Foreskin fibroblast (primary cell): ENCODE measurements at places on chromosomes 6 and 20.
A peak's percentile ranks its signal among the peaks of the same experiment; 100 is the strongest.

GRCh38 chr6:166655251-166655650 lies 28.2 kb upstream of the RPS6KA2 start:
- no peak for DNase-seq

GRCh38 chr6:156889469-156889868 lies 112.3 kb downstream of the ARID1B start:
- no peak for DNase-seq

DNA sequence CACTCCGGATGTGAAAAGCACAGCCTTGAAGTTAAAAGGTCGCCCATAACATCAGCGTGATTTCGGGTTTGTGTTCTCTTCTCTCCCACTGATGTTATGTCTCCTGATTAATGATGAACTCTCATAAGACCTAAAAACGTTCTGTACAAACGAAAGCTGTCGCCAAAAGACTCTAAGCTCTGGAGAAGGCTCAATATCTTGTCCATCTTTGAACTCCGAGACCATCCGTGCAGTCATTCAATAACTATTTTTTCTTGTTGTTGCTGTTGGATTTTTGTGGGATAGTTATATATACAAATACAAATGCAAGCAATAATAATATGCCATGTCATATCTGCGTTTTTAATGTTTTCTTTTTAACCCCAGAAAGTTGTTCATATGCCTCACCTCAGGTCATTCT lies 291.8 kb upstream of the MARCKS start:
- no peak for DNase-seq

GRCh38 chr20:2894221-2894620 lies 20.9 kb downstream of the PTPRA start:
- no peak for DNase-seq

- no peak for DNase-seq
Observed at GRCh38 chr6:152981219-152981618, 1.6 kb downstream of the FBXO5 start.

- DNase-seq = peak; percentile 32
Observed at GRCh38 chr6:2739335-2739734, 11.4 kb downstream of the MYLK4 start.

DNA sequence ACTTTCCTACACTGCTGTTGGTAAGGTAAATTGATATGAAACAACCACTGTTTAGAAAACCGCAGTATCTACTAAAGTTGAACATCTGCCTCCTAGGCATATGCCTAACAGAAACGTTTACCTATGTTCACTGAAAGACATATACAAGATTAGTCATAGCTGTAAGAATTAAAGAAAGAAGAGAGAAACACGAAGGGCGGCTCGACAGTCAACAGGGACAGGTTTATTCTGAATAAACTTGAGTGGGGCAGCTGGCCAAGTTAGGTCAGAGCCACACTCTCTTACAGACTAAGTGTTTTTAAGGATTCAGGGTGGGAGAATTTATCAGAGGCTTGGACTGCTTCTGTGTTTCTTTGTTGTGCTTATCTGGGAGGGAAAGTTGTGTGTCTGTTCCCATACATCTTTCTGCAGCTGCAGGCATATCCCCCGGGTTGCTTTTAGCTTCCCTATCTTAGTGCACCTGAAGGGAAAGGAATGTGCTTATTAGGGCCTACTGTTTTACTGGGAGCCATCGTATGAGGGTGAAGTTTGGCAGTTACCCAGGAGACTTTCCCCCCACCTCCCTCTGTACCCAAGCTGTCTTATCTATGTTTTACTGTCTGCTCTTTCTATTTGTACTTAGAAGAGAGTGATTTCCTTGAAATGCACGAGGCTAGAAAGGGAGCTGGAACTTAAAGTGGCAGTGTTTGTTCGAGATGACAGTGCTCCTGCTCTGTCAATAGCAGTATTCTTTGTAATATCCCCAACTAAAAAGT lies 20.4 kb downstream of the PROCR start:
- no peak for DNase-seq

DNA sequence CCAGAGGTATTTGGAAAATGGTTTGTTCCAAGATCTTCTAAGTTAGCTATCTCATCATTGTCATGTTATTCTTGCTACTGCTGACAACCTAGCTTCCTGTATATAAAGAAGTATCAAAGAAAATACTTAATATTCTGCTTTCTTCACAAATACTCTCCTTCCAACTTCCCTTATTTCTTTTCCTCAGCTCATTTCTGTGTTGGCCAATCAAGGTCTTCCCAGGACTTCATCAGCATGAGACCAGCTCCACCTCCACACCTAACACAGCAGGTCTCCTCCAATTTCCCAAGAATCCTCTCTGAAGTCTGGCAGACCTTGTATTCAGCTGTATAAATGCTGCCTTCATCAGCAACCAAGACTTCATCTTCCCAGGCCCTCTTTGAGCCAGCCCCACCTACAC lies 538.6 kb upstream of the JARID2 start:
- no peak for DNase-seq

GRCh38 chr6:153129873-153130514 lies 1.1 kb downstream of the RGS17 start:
- DNase-seq = peak; percentile 57

DNA sequence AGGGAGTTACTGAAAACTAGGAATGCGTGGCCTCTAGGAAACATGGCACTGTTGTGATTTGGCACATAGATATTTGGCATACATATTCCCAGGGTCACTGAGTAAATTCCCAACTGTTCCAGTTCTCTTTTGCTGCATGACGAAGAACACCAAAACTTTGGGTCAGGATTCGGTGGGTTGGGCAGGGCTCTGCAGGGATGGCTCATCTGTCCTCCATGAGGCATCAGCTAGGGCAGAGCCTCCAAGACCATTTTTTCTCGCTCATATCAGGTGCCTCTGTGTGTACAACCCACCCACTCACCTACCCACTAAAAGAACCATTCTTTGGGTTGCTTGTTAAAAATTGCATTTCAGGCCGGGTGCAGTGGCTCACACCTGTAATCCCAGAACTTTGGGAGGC lies 57.1 kb downstream of the SSR1 start:
- DNase-seq = no peak

DNA sequence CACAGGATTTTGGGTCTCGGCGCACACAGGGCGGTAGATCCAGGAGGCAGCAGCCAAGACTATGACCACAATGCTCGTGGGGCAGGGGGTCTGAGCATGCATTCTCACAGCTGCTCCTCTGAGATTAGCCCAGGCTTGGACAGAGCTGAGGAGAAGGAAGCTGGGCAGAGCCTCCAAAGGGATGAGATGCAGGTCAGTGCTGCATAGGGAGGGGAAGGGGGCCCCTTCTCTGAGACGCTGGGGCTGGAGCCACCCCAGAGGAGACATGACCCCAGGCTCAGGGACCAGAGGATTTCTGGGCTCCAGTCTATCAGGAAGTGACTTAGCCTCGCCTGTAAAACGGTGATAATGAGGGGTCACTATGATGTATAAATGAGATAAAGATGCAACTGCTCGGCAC lies 93.9 kb downstream of the BFSP1 start:
- DNase-seq = no peak

- DNase-seq = no peak
Observed at GRCh38 chr6:63689421-63689820, 53.8 kb downstream of the PHF3 start.

DNA sequence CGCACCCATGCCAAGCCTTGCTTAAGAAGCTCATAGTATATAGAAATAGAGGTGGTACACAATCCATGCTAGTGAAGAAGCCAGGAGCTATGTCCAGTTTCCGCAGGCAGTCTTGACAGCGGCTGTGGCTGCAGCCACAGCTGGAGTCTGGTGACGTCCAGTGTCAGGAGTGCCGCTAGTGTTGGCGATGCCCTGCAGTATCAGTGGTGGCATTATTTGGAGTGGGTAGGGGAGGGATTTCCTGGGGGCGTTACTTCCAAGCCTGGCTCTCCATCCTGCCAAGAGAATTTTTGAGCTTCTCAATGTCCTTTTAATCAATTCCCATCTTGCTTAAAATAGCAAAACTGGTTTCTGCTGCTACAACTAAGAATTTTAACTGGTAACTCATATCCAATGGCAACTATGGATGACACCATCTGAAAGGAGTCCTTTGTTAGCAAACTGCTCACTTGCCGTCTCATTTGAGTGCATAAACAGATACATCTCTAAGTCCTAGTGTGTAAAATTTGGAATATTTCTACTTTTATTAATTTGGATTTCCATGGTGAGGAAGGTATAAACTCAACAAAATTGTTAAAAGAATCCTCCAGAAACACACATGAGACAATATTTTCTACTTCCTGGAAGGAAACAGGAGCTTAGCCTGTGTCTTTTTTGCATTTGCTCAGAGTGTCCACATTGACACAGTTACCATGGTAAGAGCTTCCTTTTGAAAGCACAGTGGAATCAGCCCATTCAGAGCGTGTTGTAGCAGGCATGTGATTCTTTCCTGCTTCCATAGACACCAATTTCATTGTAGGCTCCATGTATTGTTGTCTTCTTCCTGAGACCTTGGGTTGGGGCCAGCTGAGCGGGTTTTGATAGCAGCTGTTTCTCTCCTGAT lies 44.6 kb upstream of the PXDC1 start:
- DNase-seq = no peak

GRCh38 chr20:11315525-11315924 lies 602.2 kb upstream of the BTBD3 start:
- DNase-seq = no peak

GRCh38 chr6:55049866-55050265 lies 124.4 kb upstream of the HCRTR2 start:
- no peak for DNase-seq

DNA sequence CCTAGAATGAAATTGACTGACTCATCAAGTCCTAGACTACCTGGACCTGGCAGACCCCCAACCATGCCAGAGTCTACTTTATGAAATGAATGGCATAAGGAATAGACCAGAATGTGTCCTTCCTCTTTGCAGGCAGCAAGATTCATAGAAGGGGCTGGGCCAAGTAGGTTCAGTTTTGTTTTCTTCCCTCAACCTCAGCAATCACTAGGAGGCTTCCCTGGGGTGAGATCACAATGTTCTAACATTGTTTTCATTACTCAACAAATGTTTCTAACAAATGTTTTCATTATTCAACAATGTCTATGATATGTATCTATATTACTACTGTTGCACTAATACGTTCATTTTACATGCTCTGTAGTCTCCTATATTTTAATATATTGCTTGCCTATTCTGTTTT lies 8.4 kb upstream of the FAM162B start:
- DNase-seq = no peak

DNA sequence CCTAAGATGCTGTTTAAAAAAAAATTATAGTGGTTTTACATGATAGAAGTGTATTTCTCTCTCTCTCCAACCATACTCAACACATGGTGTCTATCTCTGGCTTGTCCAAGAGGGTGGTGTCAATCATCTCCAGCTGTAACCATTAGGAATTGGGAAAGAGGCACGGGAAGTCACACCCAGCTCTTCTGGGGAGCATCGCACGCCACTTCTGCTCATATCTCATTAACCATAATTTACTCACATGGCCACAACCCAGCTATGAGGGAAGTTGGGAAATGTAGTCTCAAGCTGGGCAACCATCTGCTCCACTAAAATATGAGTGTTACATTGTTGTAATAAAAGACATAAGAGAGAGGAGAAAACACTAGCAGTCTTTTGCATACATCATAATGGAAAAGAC lies 30.4 kb upstream of the TSHZ2 start:
- DNase-seq = no peak

GRCh38 chr20:53126185-53126584 lies 154.0 kb downstream of the TSHZ2 start:
- no peak for DNase-seq

DNA sequence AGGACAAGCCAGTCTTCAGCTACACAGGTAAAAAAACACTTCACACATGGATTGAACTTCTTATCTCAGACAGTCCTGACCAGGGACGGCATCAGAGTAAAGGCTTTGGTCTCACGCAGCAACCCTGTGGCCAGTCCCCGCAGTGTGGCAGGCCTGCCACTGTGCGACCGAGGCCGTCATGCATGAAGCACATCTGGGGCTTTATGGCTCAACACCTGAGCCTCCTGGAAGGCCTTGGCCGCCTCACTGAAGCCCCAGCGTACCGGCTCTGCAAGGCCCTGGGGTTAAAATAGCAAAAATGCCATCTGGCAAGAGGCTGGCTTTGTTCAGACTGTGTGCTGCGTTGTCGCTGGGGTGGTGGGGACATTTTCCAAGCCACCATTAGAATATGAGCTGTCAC lies 32.8 kb downstream of the TBC1D7 start:
- no peak for DNase-seq

DNA sequence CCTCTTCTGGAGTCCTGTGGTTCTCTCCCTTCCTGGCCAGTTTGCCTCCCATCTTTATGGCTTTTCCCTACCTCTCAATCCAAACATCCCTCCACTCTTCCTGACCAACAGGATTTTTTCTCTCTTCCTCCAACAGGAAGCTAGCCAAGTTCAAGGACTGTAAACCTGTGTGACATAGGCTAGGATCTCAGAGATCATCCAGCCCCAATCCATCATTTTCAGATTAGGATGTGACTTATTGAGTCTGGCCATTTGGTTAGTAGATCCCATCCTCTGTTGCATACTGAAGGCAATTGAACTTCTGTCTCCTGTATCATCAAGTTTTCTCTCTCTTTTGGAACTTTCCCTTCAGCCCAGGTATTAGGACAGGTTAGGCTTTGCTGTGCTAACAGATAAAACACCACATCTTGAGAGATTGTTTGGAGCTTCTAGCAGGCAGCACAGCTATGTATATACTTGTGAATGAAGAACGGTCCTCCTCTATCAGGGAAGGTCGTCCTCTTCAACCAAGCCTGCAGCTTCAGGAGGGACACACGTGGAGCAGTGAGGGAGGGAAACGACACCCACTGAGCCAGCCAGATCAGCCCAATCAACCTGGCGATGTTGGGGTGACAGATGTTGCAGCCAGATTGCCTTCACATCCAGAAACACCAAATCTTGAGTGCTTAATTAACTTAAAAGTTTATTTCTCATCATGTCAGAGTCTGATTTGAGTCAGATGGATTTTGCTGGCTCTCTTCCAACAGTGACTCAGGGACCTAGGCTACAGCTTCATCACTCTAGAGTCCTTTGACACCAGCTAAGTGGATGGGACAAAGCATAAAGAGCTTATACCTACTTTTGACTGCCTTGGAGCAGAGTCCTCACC lies 106.8 kb downstream of the GJA10 start:
- no peak for DNase-seq

DNA sequence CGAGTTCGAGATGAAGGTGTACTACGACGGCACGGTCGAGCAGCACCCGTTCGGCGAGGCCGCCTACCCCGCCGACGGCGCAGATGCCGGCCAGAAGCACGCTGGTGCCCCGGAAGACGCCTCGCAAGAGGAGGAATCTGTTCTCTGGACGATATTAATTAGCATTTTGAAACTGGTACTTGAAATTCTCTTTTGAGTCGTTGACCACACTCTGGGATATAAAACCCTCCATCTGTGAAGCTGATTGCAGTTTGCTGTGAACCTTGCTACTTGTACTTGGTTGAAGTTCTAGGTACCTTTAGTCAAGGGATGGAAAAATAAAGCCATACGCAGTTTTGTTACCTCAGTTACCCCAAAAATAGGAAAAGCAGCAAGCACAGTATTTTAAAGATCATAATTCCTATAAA lies 917 bp downstream of the C6orf120 start:
- DNase-seq = no peak
